Large intestine (tissue), 12 donors: ENCODE measurements at places on chromosomes 7 and 10. TPM values are rescaled to one million over a fixed set of nuclear protein-coding genes. Genes with fewer than 3 reads are reported as not detected.
A peak's percentile ranks its signal among the peaks of the same experiment; 100 is the strongest.

DNA sequence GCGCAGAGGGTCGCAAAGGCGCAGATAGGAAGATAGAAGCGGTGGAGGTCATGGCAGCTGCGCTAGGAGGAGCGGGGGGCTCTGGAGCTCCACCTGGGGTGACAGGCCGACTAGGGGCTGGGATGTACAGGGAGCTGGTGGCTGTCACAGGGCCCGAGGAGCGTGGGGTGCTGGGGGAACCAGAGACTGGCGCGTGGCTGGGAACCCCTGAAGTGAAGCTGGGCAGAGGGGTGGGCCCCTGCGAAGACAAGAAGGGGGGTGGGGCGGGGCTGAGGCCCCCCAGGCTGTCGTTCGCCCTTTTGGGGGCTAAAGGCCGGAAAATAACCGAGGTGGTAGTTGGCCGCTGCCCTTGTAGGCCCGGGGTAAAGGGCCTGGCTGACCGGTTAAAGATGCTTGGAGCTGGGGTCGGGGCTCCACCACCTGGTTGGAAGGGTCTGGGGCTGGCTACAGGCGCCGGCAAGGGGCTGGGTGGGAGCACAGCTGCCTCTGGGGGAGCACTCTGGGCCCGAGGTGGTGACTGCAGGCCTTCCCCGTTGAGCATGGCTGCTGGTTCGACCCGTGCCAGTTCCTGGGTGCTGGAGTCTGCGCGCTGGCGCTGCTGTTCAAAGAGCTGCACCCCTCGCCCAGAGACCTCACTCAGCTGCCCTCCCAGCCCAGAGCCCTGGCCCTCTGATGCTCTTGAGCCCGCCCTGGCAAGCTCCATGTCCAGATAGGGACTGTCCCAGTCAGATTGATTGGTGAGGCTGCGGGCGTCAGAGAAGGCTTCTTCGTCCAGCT is 6.8 kb upstream of the MYOZ1 start:
- H3K27ac ChIP-seq: no peak overlapping the region
- no peaks in the 10 kb centered on the region for H3K36me3 ChIP-seq
- H3K4me3 ChIP-seq: peak overlapping the region; percentile 75
- no peak for DNase-seq
- H3K27me3 ChIP-seq: no peaks in the 10 kb centered on the region
- H3K4me1 ChIP-seq: peaks cover 9% of the 10 kb centered on the region

GRCh38 chr10:100553929-100554328 is 18.2 kb downstream of the HIF1AN start:
- peaks cover 17% of the 10 kb centered on the region for H3K36me3 ChIP-seq
- no peak overlapping the region for H3K4me3 ChIP-seq
- H3K27me3 ChIP-seq: no peaks in the 10 kb centered on the region
- H3K27ac ChIP-seq: no peak overlapping the region
- no peak for DNase-seq

Gene SUGCT
- 18.8 TPM for polyA plus RNA-seq

GRCh38 chr7:93196336-93196735 is 29.9 kb downstream of the HEPACAM2 start:
- no peaks in the 10 kb centered on the region for H3K4me1 ChIP-seq
- H3K27ac ChIP-seq: no peak overlapping the region
- no peak for DNase-seq

- DNase-seq: no peak
- no peaks in the 10 kb centered on the region for H3K4me1 ChIP-seq
- no peak overlapping the region for H3K27ac ChIP-seq
- no peak overlapping the region for H3K4me3 ChIP-seq
- no peaks in the 10 kb centered on the region for H3K36me3 ChIP-seq
Measured at GRCh38 chr7:19437446-19437845, 271.4 kb downstream of the POLR1F start.
